ENCODE measurements at places on chromosomes 6 and 20.

GRCh38 chr20:58241766-58242465, 13.5 kb upstream of the ANKRD60 start:
- no peak for DNase-seq

- DNase-seq, result no peak
Observed at GRCh38 chr20:61679473-61679872, 386.2 kb downstream of the TAF4 start.

GRCh38 chr20:55777641-55778040, 227.7 kb downstream of the CBLN4 start:
- no peak for DNase-seq

GRCh38 chr6:92468066-92468465, 951.3 kb downstream of the EPHA7 start:
- DNase-seq, result no peak

- no peak for DNase-seq
Observed at GRCh38 chr6:65671922-65672321, 35.1 kb downstream of the EYS start.

GRCh38 chr20:44456611-44457010, 19.1 kb upstream of the TTPAL start:
- DNase-seq, result no peak

DNA sequence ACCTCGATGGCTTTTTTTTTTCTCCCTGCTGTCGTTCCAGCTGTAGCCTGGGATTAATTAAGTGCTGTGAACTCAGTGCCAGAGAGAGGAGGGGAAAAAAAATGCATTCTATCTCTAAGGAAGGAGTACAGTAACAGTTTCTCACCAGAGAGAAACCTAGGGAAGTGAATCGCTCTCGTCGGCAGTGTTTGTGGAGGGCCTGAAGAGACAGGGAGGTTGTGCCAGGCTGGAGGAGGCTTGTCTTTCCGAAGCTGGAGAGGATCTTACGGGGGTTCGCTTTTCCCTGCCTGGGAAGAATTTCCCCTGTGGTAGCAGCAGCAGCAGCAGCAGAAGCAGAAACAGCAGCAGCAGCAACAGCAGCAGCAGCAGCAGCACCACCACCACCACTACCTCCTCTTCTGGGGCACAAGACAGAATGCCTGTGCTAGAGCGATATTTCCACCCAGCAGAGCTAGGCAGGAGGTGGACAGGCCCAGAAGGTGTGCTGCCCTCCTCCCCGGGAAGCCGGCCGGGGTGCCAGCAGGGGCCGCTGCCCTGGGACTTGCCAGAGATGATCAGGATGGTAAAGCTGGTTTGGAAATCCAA, 186.5 kb downstream of the PDE7B start:
- no peak for DNase-seq

GRCh38 chr20:35001596-35002362, 46.1 kb downstream of the MYH7B start:
- no peak for DNase-seq

DNA sequence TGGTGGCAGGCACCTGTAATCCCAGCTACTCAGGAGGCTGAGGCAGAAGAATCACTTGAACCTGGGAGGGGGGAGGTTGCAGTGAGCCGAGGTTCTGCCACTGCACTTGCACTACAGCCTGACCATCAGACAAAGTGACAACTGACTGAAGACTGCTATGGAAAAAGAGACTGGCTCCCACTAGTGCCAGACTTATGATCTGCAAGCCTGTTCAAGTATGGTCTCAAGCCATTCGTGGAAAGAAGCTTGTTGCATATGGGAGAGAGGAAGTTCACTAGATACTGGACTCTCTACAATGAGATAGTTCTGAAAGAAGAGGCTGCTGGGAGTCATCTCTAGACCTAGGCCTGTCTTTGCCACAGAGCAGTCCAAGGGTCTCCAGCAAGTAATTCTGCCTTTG, 26.7 kb downstream of the MDN1 start:
- DNase-seq, result peak; percentile 32

GRCh38 chr20:44032583-44033331, 118.1 kb downstream of the TOX2 start:
- no peak for DNase-seq

- DNase-seq, result no peak
Observed at GRCh38 chr20:61159957-61160686, 91.9 kb upstream of the CDH4 start.

DNA sequence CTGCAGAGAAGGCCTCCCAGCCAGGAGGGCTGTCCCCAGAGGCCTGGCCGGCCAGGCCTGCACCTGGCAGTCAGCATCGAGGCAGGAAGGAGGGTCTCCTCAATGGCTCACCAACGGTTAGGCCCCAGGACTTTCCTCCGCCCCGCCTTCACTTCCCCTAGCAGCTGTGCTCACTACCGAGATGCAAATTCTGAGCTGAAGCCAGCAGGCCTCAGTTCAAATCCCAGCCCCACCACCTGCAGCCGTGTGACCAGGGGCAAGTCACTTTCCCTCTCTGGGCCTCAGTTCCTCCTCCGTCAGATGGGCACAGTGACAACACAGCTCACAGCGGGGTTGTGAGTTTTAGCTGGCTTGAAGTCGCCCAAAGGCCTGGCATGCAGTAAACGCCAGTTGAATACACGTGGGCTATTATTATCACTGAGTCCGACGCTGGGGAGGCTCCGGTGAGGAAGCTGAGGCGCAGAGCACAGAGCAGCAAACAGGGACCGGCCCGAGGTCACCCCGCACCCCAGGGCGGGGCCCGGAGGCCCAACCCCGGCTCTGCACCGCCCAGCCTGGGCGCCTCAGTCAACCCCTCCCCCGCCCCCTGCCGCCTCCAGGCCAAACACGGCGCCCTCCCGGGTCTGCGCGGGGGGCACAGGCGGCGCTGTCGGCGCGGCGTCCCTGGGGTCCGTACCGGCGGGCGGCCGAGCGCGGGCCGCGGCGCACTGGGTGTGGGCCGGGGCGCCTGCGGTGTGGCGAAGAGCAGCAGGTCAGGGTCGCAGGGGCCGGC, 671 bp downstream of the E2F1 start:
- DNase-seq, result no peak

- no peak for DNase-seq
Observed at GRCh38 chr20:31710423-31711108, 12.1 kb downstream of the BCL2L1 start.

DNA sequence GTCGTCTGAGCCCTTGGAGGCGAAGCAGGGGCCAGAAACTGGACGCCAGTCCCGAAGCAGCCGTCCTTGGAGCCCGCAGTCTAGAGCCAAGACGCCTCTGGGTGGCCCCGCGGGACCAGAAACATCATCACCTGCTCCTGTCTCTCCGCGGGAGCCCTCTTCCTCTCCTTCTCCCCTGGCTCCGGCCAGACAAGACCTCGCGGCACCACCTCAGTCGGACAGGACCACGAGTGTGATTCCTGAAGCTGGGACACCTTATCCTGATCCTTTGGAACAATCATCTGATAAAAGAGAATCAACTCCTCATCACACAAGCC, 416 bp downstream of the RSPH4A start:
- no peak for DNase-seq

DNA sequence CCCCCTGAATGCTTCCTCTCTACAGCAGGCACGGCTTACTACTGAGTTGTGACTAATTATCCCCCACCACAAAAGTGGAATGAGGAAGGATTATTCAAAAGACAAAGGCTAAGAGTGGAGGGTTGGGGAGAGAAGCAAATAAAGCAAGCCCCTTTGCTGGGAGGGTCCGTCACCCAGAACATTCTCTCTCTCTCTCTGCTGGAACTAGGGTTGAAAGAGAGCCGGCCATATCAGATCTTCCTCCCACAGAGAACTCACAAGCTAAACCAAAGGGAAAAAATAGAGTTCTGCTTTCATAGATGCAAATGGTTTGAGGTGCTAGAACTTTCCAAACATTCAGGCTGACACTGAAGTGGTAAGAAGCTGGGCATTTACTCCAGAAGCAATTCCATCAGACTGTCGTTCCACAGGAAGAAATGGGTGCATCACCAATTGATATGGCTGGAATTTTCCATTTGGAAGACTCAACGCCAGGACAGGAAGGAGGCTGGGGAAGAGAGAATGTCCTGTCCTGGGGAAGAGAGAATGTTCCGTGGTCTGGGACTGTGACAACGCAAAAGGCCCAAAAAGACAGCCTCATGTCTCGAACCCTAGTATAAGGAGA, 7.9 kb downstream of the ZMYND8 start:
- DNase-seq, result no peak

- DNase-seq, result peak; percentile 27
Observed at GRCh38 chr6:43367245-43367984, 2.0 kb downstream of the ZNF318 start.

- DNase-seq, result no peak
Observed at GRCh38 chr6:44538807-44539201, 151.3 kb downstream of the CDC5L start.

GRCh38 chr6:158938811-158939254, 61.2 kb downstream of the RSPH3 start:
- no peak for DNase-seq

GRCh38 chr6:125020385-125020784, 58.1 kb downstream of the RNF217 start:
- DNase-seq, result no peak

- DNase-seq, result no peak
Observed at GRCh38 chr6:75437421-75437891, 56.1 kb downstream of the FILIP1 start.

DNA sequence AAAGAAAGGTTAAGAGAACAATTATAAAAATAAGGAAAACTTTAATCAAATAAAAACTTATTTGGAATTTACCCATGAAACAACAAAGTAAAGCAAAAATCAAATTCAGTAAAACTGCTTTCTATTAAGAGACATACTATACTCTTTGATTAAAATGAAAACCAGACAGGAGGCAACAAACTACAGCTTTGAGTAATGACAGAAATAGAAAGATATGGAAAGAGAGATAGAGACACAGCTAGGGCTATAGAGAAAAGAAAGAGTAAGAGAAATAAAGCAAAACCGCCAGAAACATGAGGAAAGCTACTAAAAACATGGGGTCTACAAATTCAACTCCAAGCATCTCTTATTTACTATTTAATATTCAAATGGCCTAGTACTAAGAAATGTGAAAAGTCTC, 67.6 kb downstream of the PHIP start:
- no peak for DNase-seq

- DNase-seq, result no peak
Observed at GRCh38 chr6:45990162-45990561, 25.5 kb downstream of the CLIC5 start.

GRCh38 chr6:28982476-28983266, 22.4 kb downstream of the ZNF311 start:
- no peak for DNase-seq

DNA sequence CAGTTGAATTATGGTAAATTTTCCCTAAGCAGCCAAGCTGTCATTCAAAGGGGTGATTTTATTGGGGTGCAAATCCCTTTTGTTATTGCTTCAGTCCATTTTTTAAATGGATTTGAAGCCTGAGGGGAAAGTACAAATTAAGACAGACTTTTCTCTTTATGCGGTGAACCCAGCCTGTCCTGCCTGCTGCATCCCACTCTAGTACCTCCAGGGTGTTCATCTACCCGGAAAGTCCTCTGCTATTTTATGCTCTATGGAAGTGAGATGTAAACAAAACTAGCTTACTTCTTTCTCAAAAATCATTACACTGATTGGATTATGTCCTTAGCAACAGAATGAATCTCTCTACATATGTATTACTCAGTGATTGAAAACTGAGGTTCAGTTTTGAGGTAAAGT, 1088.9 kb upstream of the CITED2 start:
- DNase-seq, result no peak

GRCh38 chr6:88641178-88641903, 322.1 kb downstream of the RNGTT start:
- DNase-seq, result no peak

DNA sequence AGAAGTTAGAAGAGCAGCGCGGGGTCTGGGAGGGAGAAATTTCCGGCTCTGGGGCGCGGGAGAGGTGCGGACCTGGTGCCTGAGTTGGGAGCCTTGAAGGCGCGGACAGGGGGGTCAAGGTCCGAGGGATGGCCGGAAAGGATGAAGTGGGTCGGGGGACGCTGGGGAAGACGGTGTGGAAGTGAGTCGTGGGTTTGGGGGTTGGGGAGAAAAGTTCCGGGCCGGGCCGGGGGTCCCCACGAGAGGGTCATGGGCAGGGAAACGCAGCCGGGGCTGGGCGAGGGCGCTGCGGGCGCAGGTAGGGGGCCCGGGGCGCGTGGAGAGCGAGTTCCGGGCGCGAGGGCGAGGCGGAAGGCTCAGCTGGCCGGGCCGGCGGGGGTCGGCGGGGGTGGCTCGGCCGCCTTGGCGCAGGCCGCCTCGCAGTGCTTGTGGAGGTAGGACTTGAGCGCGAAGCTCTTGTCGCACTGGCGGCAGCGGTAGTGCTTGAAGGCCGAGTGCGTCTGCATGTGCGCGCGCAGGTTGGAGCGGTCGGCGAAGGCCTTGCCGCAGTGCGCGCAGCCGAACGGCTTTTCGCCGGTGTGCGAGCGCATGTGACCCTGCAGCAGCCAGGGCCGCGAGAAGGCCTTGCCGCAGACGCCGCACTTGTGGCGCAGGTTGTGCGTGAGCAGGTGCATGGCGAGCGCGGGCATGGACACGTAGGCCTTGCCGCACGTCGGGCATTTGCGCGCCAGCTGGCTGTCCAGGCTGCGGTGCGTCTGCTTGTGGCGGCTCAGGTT, 10.5 kb upstream of the SRXN1 start:
- DNase-seq, result no peak

GRCh38 chr20:48401359-48401758, 426.4 kb downstream of the PREX1 start:
- DNase-seq, result no peak

- no peak for DNase-seq
Observed at GRCh38 chr6:24933868-24934401, 1.8 kb downstream of the RIPOR2 start.

DNA sequence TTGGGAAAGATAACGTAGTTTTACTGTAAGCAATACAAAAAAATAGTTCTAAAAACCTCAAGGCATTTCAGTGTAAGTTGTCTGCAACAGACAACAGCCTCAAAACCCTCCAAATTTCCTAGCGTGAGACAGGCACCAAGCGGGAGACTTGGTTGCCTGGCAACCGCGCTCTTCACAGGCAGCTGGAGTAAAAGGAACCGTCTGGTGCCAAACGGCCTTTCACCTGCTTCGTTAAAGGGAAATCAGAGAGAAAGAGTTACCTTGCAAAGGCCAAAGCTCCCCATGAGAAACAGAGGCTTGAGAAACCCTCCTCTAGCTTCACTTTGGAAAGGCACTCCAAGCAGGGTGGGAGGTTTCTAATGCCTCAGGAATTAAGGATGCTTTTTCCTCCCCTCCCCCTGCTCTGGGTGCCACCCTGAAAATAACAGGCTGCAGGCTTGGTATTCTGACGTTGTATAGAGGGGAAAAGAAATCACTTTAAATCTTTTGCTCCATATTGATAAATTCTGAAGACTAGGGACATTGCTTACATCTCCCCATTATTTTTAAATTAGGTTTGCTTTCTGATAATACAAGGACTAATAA, 129.7 kb upstream of the UFL1 start:
- no peak for DNase-seq

DNA sequence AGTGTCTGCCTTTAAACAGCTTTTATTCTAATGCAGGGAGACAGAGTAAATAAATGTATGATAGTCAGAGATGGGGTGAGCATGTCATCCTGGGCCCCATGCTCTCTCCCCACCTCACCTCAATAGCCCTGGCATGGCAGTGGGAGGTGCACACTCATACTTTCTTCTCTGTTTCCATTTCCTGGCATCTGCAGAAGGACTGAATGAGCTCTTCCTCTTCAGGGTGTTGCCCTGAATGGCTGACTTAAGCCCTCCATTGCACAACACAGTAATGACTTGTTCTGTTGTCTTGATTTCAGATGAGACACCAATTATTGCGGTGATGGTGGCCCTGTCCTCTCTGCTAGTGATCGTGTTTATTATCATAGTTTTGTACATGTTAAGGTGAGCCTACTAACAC, 57.0 kb upstream of the GNRH2 start:
- DNase-seq, result peak; percentile 9

- DNase-seq, result peak; percentile 84
Observed at GRCh38 chr6:13395272-13396237, 67.2 kb upstream of the TBC1D7 start.

GRCh38 chr6:35727231-35727934, 9.4 kb upstream of the ARMC12 start:
- no peak for DNase-seq
